ENCODE measurements at places on chromosomes 7 and 10.

DNA sequence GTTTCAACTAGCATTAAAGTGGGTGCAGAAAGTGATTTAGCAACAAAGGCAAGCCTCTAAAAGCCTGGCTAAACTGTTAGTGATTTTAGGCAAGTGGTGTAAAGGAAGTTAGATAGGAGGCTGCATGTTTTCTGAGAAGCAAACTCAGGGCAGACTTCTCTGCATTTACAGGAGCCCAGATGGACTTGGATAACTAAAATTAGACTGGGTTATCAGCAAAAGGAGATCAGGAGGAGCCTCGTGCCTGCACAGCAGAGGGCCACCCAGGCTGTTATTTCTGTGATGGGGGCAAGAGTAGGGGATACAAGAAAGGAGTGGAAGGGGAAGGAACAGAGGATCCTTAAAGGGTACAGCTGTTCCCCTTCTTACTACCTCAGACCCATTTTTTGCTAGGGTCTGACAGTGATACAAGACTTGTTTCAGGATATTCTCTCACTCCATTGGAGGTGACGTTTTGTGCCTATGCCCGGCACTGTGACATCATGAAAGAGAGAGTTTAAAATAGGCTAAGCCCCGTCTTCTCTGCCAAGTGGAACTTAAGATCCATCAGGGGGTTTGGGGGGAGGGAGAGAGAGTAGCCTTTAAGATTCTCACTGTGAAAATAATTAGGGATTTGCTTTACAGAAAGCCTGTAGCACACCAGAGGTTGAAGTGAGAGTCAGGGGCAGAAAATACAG lies 49.6 kb upstream of the PDCD4 start:
- peak overlapping the region; percentile 89 for H3K27ac ChIP-seq
- no peaks in the 10 kb centered on the region for H3K27me3 ChIP-seq
- H3K4me1 ChIP-seq, result peaks cover 31% of the 10 kb centered on the region

DNA sequence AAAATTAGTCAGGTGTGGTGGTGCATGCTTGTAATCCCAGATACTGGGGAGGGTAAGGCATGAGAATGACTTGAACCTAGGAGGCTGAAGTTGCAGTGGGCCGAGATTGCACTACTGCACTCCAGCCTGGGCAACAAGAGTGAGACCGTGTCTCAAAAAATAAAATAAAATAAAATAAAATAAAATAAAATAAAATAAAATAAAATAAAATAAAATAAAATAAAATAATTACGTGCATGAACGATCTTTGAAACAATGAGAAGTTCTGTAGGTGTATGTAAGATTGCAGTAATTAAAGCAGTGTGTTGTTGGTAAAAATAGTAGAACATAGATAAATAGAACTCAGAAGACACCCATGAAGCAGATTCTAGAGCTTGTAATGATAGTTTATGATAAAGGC lies 348.5 kb downstream of the ANKRD30A start:
- no peak for DNase-seq
- no peak overlapping the region for H3K4me3 ChIP-seq
- no peaks in the 10 kb centered on the region for H3K4me1 ChIP-seq
- H3K36me3 ChIP-seq, result no peaks in the 10 kb centered on the region
- no peaks in the 10 kb centered on the region for H3K27me3 ChIP-seq

- H3K27ac ChIP-seq, result no peak overlapping the region
- H3K4me1 ChIP-seq, result no peaks in the 10 kb centered on the region
- peaks cover 68% of the 10 kb centered on the region for H3K36me3 ChIP-seq
- no peak for DNase-seq
Measured at GRCh38 chr7:45065031-45065995, 23.5 kb downstream of the NACAD start.

- H3K4me3 ChIP-seq, result no peak overlapping the region
- H3K4me1 ChIP-seq, result no peaks in the 10 kb centered on the region
- no peak for DNase-seq
- H3K27ac ChIP-seq, result no peak overlapping the region
- H3K27me3 ChIP-seq, result no peaks in the 10 kb centered on the region
Measured at GRCh38 chr7:31000161-31000693, 36.5 kb downstream of the GHRHR start.

- H3K4me1 ChIP-seq, result no peaks in the 10 kb centered on the region
- DNase-seq, result no peak
- no peak overlapping the region for H3K4me3 ChIP-seq
- H3K27me3 ChIP-seq, result no peaks in the 10 kb centered on the region
- no peaks in the 10 kb centered on the region for H3K36me3 ChIP-seq
Measured at GRCh38 chr10:6068006-6068405, 5.8 kb upstream of the IL2RA start.

DNA sequence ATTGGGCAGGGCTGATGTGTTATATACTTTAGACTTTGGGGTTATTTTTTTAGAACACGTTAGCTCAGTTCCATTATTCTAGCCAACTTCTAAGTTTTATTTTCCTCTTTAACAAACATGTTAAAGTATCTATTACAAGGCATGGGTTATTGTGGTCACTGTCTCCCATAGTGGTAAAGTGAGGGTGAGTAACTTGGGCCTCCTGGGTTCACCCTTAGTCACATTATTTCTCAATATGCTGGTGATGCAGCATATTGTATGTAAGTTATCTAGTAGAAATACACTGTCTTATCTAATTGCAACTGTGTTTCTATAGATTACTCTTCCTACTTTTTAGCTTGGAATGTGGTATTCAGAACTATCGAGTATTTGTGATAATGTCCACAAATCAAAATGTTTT lies 65.9 kb downstream of the BBS9 start:
- H3K27ac ChIP-seq, result no peak overlapping the region
- H3K36me3 ChIP-seq, result no peaks in the 10 kb centered on the region
- no peak overlapping the region for H3K4me3 ChIP-seq
- H3K4me1 ChIP-seq, result no peaks in the 10 kb centered on the region
- DNase-seq, result no peak

- H3K36me3 ChIP-seq, result no peaks in the 10 kb centered on the region
- no peaks in the 10 kb centered on the region for H3K27me3 ChIP-seq
- H3K27ac ChIP-seq, result no peak overlapping the region
- no peak for DNase-seq
- no peak overlapping the region for H3K4me3 ChIP-seq
- H3K4me1 ChIP-seq, result no peaks in the 10 kb centered on the region
Measured at GRCh38 chr7:124462249-124462648, 303.3 kb downstream of the GPR37 start.

DNA sequence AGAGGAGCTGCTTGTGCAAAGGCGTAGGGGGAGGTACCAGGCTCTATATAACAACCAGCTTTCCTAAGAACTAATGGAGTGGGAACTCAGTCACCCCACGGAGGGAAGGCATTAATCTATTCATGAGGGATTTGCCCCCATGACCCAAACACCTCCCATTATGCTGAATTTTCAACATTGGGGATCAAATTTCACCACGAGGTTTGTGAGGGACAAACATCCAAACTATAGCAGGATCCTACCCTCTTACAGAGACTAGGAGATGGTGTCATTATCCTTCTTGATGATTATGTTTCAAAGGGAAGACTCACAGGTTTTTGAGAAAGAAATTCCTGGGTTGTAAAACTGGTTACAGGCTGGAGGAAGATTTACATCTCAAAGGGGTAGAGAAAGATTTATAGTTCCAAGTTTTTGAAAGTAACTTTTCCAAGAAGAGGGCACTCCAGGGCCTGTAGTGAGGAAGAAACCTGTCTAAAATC lies 295.0 kb upstream of the DKK1 start:
- H3K27me3 ChIP-seq, result no peaks in the 10 kb centered on the region
- peak overlapping the region; percentile 83 for H3K27ac ChIP-seq
- peak; percentile 42 for DNase-seq
- no peak overlapping the region for H3K4me3 ChIP-seq

GRCh38 chr7:155456738-155457543 lies 988 bp upstream of the EN2 start:
- no peak for DNase-seq
- H3K36me3 ChIP-seq, result peaks cover 32% of the 10 kb centered on the region
- H3K4me3 ChIP-seq, result no peak overlapping the region
- H3K27me3 ChIP-seq, result peaks cover 85% of the 10 kb centered on the region

DNA sequence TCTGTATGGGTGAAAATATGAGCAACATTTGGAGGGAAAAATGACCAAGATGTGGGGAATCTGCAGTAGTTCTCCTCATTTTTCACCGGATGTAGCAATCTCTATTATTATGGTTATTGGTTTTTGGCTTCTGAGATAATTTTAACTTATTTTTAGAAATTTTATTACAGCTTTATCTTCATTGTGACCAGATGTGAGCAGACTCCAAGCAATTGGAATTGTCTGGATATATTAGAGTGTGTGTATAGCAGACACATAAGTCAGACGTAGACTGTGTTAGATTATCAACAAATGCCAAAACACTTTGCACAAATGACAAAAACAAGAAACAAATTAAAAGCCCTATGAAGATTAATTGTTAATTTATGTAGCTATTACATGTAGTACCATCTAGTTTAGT lies 249.1 kb downstream of the DNAJB9 start:
- H3K4me3 ChIP-seq, result no peak overlapping the region
- no peaks in the 10 kb centered on the region for H3K36me3 ChIP-seq
- H3K27me3 ChIP-seq, result no peaks in the 10 kb centered on the region
- no peak overlapping the region for H3K27ac ChIP-seq
- no peak for DNase-seq

- no peak overlapping the region for H3K27ac ChIP-seq
- H3K4me1 ChIP-seq, result no peaks in the 10 kb centered on the region
- H3K4me3 ChIP-seq, result no peak overlapping the region
- DNase-seq, result no peak
- no peaks in the 10 kb centered on the region for H3K27me3 ChIP-seq
Measured at GRCh38 chr7:69020536-69020935, 577.7 kb upstream of the AUTS2 start.

DNA sequence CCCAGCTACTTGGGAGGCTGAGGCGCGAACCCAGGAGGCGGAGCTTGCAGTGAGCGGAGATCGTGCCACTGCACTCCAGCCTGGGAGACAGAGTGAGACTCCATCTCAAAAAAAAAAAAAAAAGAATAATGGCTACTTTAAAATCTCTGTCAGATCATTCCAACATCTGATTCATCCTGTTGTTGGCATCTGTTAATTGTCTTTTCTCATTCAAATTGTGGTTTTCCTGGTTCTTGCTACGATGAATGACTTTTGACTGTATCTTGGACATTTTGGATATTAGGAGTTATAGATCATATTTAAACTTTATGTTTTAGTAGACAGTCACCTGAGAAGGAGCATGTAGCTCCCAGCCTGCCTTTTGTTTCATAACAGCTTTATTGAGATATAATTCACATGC lies 8.5 kb downstream of the TPST1 start:
- H3K36me3 ChIP-seq, result peaks cover 7% of the 10 kb centered on the region
- no peaks in the 10 kb centered on the region for H3K4me1 ChIP-seq
- H3K4me3 ChIP-seq, result no peak overlapping the region
- no peak overlapping the region for H3K27ac ChIP-seq
- no peak for DNase-seq
